Fibroblast of pulmonary artery (primary cell): ENCODE measurements at places on chromosomes 2 and 18.

DNA sequence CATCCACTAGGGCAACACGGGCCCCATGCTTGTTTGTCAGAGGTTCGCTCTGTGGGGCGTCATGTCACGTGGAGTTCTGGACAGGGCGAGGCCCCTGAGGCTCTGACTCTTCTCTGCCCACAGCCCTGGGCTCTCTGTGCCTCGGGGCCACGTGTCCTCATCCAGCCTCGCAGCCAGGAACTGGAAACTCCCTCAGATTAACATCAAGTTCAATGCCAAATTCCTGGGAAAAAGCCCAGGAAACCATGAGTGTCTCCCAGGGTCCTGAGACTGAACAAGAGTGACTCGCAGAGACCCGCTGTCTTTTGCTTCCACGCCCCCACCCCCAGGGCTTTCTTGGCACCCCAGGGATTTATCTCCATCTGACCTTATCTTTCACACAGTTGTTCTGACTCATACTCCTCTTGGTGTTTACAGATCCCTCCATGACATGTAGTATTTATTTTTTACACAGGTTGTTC, 174.0 kb upstream of the PIEZO2 start:
- DNase-seq = peak; percentile 55

GRCh38 chr18:79692886-79693285, 13.3 kb downstream of the CTDP1 start:
- no peak for DNase-seq

GRCh38 chr2:225434014-225434413, 34.5 kb downstream of the NYAP2 start:
- no peak for DNase-seq

DNA sequence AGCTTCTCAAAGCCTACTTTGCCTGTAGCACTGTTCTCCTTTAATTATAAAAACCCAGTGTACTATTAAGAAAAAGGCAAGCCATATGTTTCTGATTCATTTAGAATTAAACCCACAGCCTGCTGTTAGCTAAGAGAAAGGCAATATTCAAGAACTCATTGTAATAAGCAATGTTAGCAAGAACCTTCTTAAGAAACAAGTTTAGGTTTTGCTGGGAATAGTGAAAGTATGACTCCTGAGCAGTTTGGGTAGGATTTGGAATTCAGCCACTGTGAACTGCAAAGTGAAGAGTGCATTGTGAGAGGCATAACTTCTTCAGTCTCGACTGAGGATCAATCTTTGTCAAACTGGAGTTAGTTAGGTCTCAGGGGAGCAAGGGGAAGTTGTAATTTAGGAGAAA, 206.5 kb upstream of the NT5C1B start:
- peak; percentile 38 for DNase-seq

- DNase-seq = no peak
Measured at GRCh38 chr2:101985101-101985792, 6.5 kb upstream of the IL1R2 start.

GRCh38 chr2:85111819-85112281, 21.3 kb upstream of the TCF7L1 start:
- DNase-seq = no peak

GRCh38 chr18:25225151-25225550, 126.8 kb downstream of the ZNF521 start:
- no peak for DNase-seq

GRCh38 chr2:63882395-63883105, 40.9 kb downstream of the UGP2 start:
- DNase-seq = no peak

DNA sequence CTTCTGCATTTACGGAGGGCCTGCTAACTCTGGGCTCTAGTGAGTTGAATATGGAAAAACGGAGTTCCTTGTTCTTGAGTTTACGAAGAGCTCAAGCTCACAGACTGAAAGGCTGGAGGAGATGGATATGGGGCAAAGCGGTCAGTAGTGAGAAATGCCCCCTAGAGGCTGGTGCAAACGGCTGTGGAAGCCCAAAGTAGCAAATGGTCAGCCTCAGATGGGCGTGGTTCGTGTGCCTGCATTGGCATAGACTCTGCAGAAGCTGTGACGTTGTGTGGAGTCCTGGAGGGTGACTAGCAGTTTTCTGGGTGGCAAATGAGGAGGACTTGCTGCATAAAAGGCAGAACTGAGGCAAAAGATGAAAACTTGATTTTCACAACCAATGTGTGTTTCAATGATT, 93.6 kb upstream of the TWIST2 start:
- DNase-seq = no peak

- no peak for DNase-seq
Measured at GRCh38 chr2:178220814-178221213, 26.5 kb downstream of the OSBPL6 start.

DNA sequence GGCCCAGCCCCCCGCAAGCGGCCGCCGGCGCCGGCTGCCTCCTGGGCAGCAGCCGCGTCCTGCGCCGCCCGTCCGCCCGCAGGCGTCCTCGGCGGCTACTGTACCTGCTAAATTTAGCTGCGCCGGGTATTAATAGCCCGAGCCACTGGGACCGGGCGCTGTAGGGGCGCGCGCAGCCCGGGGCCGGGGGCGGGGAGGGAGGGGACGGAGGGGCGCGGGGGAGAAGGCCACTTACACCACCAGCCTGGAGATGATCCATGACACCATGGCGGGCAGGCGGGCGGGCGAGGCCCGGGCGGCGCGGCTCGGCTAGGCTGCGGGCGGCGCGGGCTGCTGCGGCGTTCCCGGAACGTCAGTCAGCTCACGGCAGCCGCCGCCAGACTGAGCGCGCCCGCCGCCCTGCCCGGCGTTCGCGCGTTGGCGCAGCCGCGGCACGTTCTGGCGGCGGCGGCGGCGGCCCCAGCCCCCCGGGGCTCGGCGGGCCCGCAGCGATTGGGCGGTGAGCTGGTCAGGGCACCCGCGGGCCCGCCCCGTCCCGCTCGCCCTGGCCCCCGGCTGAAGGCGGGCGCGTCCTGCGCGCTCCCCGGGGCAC, at the start of gene REEP1:
REEP1 (minus strand) TSS at position 383 of the 592 bp plus-strand sequence; CDS start at position 267, 116 bp downstream.
- no peak for DNase-seq

- no peak for DNase-seq
Measured at GRCh38 chr2:65940856-65941255, 494.1 kb upstream of the MEIS1 start.

DNA sequence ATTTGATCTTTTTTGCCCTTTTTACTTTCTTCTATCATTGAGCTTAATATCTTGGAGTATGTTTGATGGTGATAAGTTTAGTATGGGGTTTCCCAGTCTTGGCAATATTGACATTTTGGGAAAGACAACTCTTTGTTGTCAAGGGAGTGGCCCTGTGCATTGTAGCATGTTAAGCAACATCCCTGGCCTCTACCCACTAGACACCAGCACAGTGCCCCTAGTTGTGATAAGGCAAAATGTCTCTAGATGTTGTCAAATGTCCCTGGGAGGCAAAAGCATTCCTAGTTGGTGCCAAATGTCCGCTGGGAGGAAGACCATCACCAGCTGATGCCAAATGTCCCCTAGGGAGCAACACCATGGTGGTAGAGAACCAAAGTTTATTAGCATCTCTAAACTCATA, 28.2 kb downstream of the GULP1 start:
- DNase-seq = peak; percentile 16

GRCh38 chr2:102366406-102367112, 11.0 kb downstream of the IL18R1 start:
- no peak for DNase-seq

DNA sequence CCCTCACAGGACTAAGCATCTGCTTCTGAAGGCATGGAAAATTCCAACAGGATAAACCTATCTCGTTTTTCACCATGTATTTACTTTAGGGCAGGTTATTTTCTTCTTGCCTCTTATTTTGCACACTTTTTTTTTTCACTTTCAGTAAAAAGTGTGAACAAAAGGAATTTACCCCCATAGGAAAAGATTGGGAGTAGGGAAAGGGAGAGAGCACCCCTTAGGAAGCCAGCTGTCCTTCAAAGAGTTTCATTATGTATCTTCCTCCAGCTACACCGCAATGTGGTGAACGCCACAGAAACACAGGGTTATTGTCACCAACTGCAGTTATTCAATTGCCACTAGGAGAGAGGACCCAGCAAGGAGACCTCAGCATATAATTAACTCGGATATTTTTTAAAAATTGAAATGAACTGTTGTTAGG, 286.2 kb upstream of the VRK2 start:
- no peak for DNase-seq

DNA sequence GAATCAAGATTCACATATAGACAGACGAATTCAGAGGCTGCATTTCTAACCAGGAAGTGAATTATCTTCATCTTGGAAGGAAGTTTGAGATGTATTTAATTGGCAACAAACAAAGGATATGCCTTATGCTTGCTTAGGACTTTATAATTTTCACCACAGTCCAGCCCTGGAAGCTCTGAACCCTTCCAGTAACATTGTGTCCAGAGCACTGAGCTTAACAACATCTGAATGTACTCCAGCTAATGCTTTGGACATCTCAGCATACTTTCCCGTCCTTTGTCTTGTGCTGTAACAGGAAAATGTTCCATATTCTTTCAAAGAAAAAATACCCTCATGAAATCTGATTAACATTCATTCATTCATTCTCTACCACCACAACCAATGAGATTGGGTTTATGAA, 136.3 kb upstream of the SPATS2L start:
- DNase-seq = no peak

DNA sequence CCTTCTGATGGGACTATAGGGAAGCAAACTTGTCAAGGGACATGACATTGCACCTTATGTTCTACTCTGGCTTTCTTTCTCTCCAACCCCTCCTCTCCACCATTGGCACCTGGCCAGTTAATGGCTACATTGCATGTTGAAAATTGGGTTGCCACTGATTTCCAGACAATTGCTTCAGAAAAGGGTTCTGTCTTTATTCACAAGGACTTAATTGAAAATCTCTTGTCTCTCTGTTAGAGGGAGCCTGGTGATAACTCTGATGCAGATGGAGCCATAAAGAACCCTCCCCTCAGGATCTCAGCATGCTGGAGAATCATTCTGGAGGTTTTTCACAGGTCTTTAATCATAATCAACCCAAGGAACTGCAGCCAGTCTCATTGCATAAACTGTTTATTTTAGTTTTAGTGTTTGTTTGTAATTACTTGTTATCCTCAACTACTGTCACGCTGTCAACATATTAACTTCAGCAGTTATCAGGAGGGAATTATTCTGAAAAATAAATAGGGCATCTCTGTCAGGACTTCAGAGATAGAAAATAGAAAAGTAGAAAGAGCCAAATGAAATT, 316.8 kb downstream of the RIT2 start:
- no peak for DNase-seq

GRCh38 chr18:24649571-24649970, 189.1 kb downstream of the HRH4 start:
- no peak for DNase-seq

GRCh38 chr2:231222318-231223000, 24.0 kb downstream of the ARMC9 start:
- DNase-seq = peak; percentile 33

DNA sequence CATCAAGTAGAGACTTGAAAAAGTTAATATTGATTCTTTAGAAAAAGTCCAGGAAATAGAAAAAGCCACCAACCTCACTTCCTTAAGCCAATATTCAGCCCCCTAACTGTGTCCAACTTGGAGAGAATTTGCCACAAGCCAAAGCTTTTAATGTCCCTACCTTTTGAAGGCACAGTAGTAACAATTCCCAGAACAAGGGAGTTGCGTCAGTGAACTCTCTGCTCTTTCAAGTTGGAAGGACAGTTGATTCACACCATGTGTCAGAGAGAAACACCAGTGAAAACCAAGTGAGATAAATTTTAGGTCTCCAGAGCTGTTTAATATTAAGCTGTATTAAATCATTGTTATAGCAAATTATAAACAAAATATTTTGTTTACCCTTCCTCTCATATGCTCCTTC, 66.1 kb downstream of the EXOC6B start:
- no peak for DNase-seq

DNA sequence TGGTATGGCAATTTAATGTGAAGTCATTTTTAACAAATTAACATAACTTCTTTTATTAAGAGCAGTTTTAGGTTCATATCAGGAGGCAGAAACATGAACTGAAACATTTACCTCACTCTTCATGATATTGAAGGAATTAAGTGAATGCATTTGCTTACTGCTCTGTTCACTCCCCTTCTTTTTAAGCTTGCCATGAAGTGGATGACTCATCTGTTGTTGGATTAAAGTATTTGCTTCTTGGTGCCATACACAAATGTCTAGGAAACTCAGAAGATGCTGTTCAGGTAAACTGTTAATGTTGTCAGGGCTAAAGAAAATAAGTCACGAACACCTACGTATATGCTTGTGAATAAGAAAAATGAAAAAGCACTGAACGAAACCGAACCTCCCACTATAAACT, 10.2 kb upstream of the CABYR start:
- DNase-seq = peak; percentile 25

- DNase-seq = no peak
Measured at GRCh38 chr2:169771612-169772011, 27.1 kb upstream of the SSB start.

DNA sequence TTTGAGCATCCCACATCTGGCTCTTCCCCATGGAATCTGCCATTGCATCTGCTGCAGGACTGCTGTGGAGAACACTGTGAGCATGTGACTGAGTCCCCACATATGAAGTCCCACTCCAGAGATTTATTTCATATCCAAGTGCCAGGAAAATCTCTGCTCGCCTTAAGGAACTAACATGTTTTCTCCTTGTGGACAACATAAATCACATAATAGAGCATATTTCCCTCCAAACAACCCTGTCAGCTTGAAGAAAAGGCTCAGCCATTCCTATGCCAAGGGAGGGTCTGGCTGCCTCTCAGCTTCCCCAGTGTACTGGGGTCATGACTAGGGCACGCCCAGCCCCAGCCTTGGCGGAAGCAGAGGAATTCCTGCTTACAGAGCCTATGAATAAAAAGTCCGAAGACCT, 193.7 kb downstream of the DNER start:
- no peak for DNase-seq

GRCh38 chr2:109208951-109209335, 79.9 kb downstream of the SH3RF3 start:
- no peak for DNase-seq

DNA sequence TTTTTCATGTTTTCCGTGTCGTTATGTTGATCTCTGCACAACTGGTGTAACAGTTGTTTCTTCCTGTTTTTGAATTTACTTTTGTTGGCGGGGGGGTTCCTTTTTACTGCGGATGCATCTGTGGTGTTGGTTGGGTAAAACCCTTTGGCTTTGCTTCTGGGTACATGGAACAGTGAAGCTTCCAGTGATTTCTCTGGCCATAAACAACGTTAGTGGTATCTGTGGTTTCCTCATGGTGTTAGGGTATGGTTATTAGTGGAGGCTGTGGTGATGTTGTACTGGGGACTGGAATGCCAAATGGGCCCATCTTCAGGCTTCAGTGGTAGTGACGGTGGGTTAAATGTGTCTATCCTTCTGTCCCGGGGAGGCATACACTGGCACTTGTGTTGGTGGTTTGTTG, 285.4 kb upstream of the ZNF804A start:
- no peak for DNase-seq

GRCh38 chr2:200877443-200877842, 11.4 kb downstream of the PPIL3 start:
- no peak for DNase-seq
